ENCODE measurements at places on chromosomes 16 and 17.

GRCh38 chr17:5585836-5586521 lies 1.7 kb upstream of the NLRP1 start:
- DNase-seq = no peak

DNA sequence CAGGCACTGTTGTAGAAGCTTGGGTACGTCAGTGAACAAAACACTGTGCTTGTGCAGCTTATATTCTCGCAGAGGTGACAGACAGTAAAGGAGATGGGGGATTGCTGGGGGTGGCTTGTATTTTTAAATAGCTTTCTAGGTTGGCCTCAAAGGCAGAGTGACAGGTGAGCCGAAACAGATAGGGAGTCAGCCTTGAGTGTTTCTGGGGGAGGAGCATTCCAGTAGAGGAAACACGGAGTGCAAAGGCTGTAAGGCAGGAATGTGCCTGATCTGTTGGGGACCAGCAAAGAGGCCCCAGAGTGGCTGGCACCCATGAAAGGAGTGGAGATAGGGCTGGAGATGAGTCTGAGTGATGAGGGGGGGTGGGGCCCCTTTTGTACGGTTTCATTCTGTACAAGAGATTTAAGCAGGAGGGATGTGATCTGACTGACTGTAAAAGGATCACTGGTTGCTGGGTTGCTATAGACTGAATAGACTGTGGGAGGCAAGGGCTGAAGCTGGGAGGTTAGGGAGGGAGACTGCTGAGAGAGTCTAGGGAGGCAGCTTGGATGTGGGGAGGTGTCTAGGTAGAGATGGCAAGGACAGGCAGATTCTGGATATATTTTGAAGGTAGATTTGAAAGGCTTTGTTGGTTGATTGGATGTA lies 15.2 kb downstream of the NUP93 start:
- no peak for DNase-seq

GRCh38 chr17:42759982-42760651 lies 910 bp upstream of the RAMP2 start:
- no peak for DNase-seq

DNA sequence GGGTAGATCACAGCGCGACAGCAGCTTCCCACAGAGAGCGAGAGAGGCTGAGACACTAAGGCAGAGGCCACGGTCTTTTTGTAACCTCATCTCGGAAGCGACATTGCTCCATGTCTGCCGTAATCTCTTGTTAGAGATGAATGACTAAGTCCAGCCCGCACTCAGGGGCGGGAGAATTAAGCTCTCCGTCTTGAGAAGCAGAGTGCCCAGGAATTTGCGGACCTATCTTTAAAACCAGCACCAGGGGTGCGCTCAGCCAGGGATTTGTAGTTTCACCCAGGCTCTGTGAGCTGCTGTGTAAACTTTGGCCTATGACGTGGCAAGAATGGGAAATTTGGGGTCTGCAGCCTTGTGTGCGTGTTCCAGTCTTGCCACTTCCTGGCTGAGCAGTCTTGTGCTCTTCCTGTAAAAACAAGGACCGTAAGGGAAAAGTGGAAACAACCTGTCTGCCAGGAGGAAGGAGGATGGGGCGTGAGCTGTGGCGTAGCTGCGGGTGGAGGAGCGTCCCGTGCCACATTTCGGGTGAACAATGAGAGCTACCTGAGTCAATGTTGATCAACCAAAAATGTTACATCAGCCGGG lies 16.0 kb upstream of the JPH3 start:
- no peak for DNase-seq

GRCh38 chr16:30525844-30526136 lies 576 bp downstream of the ZNF768 start:
- DNase-seq = no peak

- no peak for DNase-seq
Observed at GRCh38 chr16:19589771-19590302, 34.3 kb downstream of the VPS35L start.

DNA sequence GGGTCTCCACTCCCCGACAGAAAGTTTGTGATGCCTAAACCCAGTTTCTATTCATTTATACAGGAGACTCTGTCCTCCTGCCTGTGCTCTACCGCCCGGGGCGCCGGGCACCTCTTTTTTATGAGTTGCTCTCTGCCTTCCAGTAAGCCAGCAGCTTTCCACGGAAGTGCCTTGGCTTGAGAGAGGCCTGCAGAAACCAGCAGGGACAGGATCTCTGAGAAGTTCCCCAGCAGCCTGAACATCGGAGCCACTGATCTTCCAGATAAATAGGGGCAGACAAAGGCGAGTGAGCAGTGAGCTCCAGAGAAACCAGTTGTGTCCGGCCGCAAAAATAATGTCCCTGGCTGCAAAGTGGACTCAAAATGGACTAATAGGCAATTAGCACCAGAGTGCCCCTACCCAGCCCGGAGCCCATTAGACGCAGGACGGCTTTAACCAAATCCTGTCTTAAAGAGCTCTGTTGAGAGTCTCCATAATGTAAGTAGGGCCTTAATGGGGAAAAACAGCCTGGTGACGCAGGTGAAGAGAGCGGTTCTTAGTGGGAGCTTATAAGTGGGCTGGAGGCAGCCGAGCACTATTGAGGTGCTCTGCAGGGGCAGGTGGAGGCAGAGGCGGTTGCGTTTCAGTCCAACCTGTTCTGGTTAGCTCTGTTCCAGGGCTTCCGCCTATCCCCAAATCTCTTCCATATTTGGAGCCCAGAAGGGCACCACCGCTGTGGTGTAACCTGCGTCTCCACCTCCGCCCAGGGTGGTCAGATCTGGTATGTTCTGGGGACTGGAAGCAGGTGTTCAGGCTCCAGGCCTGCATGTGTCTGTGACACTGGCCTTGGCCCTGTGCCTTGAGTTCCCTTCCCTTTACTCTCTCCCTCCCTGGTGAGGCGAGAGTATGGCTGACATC lies 74.1 kb downstream of the NT5M start:
- DNase-seq = no peak

DNA sequence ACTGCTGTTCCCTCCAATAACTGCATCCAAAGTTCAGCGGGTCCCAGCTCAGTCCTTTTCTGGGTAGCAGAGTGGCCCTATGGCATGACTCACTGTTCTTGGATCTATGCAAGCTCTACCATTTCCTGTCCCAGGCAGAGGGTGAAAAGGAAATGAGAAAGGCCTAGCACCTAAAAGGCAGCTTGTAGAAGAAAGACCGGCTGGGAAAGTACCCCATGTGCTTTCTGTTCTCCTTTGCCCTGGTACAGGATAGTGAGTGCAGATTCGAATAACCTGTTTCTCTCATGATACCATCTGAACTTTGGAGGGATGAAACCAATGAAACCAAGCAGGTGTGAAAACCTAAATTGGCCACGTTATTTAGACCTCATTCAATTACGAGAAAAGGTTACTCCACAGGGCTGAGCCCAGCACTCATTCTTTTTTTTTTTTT lies 12.7 kb upstream of the HASPIN start:
- DNase-seq = no peak

GRCh38 chr16:53098526-53099317 lies 43.9 kb downstream of the CHD9 start:
- DNase-seq = peak; percentile 85

DNA sequence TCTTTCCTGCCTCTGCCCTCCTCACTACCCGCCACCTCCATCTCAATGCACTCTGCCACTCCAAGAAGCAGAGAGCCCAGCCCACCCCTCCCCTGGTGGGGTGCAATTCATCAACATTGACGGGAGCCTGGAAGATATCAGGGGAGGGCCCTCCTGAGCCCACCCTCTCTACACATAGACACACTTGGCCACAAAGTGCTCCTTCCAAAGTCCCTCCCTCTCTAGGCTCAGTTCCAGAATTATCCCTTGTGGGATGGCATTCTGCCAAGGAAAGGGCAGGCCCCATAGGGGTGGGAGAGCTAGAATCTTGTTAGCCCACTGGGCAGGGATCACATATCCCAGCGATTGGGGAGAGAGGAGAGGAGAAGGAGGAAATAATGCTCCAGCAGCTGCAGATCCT lies 66.2 kb downstream of the TMEM132E start:
- no peak for DNase-seq

DNA sequence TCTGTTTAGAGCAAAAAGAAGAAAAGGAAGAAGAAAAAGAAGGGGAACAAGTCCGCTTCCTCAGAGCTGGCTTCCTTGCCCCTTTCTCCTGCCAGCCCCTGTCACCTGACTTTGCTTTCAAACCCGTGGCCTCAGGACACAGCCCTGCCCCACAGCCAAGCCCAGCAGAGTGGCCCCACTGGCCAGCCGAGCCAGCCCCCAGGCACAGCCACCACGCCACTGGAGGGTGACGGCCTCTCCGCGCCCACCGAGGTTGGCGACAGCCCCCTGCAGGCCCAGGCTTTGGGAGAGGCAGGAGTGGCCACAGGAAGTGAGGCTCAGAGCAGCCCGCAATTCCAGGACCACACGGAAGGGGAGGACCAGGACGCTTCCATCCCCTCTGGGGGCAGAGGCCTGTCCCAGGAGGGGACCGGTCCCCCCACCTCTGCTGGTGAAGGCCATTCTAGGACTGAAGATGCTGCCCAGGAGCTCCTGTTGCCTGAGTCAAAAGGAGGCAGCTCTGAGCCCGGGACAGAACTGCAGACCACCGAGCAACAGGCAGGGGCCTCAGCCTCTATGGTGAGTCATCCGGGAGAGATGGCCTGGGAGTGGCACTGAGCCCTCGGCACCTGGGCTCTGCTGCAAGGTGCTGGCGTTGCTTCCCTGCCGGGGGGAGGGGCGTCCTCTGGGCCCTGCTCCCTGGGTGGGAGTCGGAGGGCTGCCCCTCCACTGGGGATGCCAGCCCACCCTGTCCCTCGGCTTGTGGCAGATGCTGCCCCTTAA lies 27.3 kb downstream of the RNF213 start:
- no peak for DNase-seq

DNA sequence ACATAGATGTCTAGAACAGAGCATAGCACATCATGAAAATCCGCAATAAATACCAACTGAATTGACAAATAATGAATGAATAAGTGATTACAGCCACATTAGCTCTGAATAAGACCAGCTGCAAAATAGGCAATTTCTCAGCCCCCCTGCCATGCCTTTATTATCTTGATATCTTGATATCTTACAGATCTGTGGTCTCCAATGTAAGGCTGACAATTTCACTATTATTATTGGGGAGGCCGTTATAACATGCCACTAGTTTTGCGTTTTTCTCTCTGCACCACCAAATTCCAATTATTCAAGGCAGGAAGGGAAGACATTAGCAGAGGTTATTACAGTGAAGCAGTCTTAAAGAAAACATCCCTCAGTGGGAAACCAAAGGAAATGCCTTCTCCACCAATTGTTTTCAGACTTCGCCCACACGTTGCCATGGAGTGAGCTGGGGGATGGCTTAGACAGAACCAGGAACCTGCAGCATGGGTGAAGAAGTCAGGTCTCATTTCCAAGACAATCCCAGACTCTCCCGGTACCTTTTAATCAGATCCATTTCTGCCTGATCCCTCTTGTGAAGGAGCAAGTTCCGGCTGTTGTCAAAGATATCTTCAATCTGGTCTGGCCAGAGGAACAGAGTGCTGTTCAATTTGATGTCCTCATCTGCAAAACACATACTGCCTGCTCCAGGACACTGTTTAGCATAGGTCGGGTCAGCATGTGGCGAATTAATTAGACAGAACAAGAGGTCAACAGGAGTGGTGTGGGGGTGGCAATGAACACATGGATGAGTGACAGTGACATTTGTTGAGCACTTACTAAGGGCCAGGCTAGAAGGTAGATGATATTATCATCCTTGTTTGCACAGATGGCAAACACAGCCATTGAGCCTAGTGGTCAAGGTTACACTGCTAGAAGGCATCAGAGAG lies 46.4 kb downstream of the DNAH3 start:
- no peak for DNase-seq

GRCh38 chr16:88639231-88640038 lies 1.1 kb downstream of the IL17C start:
- DNase-seq = no peak

Measured in sciatic nerve (tissue), 2 donors.